ENCODE measurements at places on chromosomes 3 and 15. TPM values are rescaled to one million over a fixed set of nuclear protein-coding genes. Genes with fewer than 3 reads are reported as not detected.

Gene IL17RC
- 58.1 TPM for total RNA-seq

- H3K4me1 ChIP-seq = no peaks in the 10 kb centered on the region
- H3K27ac ChIP-seq = peak overlapping the region; percentile 74
- DNase-seq = peak; percentile 93
- no peaks in the 10 kb centered on the region for H3K27me3 ChIP-seq
- no peaks in the 10 kb centered on the region for H3K36me3 ChIP-seq
Measured at GRCh38 chr3:178084938-178085816, 451.1 kb upstream of the KCNMB2 start.

- no peak overlapping the region for H3K27ac ChIP-seq
- no peaks in the 10 kb centered on the region for H3K36me3 ChIP-seq
- DNase-seq = no peak
Measured at GRCh38 chr3:10459954-10460754, 45.2 kb downstream of the ATP2B2 start.

Gene SAMD7
- total RNA-seq = not detected

DNA sequence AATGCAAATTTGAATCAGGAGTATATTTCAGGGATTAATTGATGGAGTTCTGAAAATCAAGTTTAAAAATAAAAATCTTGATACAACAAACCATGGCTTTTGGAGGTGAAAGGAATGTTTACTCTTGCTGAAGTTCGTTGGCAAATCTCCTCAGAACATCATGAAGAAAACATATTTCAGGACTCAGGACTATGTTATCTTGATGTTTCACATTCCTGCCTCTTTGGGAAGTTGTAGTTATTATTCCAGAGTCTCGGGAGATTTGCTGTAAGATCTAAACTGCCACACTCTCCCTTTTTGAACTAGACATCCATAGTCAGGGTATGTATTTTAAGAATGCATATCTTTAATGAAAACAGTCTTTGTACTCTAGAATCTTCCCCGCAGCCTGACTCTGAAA, 271.2 kb downstream of the RBMS3 start:
- H3K36me3 ChIP-seq = no peaks in the 10 kb centered on the region
- peaks cover 24% of the 10 kb centered on the region for H3K4me1 ChIP-seq
- no peak overlapping the region for H3K27ac ChIP-seq
- H3K4me3 ChIP-seq = no peak overlapping the region

DNA sequence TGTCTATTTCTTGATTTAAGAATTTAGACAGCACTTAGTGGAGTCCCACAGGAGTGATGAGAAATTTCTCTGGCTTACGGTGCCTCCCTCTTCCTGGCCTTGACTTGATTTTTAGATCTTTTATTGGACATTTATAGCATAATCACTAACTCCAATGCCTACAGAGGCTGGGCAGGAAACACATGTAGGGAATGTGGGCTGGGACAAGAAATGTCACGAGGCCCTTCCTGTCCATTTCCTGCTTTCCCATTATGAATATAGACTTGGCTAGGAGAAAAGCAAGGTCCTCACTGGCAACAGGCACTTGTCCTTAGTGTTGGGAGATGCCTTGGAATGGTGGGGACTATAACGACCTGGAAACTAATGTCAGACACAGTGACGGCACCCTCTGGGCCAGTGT, 100.3 kb downstream of the MYLK start:
- no peak overlapping the region for H3K4me3 ChIP-seq
- H3K36me3 ChIP-seq = no peaks in the 10 kb centered on the region
- no peak for DNase-seq
- H3K27ac ChIP-seq = peak overlapping the region; percentile 57
- no peaks in the 10 kb centered on the region for H3K27me3 ChIP-seq

GRCh38 chr15:93707751-93708150, 523.6 kb upstream of the MCTP2 start:
- H3K4me1 ChIP-seq = peaks cover 23% of the 10 kb centered on the region
- no peak for DNase-seq
- H3K4me3 ChIP-seq = no peak overlapping the region
- no peaks in the 10 kb centered on the region for H3K36me3 ChIP-seq
- H3K27ac ChIP-seq = no peak overlapping the region

DNA sequence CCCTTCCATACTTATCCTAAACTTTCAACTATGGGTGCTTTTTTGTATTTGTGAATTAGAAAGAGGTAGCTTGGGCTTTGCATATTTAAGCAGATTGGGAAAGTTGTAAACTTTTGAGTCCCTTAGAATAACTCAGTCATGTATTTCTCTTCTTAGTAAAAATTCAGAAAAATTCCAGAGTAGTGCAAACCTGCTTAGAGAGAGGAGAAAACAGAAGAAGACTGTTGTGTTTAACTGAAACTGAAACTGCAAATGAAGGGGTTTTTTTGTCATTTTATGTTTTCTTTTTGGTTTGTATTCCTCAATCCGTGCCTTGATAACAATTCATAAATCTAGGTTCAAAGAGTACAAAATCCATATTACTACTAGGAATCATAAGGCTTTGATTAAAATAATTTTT, 31.3 kb downstream of the CD200 start:
- no peaks in the 10 kb centered on the region for H3K36me3 ChIP-seq
- no peaks in the 10 kb centered on the region for H3K4me1 ChIP-seq
- DNase-seq = no peak
- no peaks in the 10 kb centered on the region for H3K27me3 ChIP-seq
- H3K27ac ChIP-seq = no peak overlapping the region

GRCh38 chr3:27615555-27615954, 106.6 kb downstream of the EOMES start:
- H3K4me1 ChIP-seq = no peaks in the 10 kb centered on the region
- DNase-seq = no peak
- H3K36me3 ChIP-seq = no peaks in the 10 kb centered on the region
- H3K27ac ChIP-seq = no peak overlapping the region
- H3K27me3 ChIP-seq = no peaks in the 10 kb centered on the region

- H3K27ac ChIP-seq = no peak overlapping the region
- no peaks in the 10 kb centered on the region for H3K4me1 ChIP-seq
- H3K4me3 ChIP-seq = no peak overlapping the region
- H3K27me3 ChIP-seq = no peaks in the 10 kb centered on the region
Measured at GRCh38 chr15:51908316-51908715, 63.3 kb downstream of the LEO1 start.

DNA sequence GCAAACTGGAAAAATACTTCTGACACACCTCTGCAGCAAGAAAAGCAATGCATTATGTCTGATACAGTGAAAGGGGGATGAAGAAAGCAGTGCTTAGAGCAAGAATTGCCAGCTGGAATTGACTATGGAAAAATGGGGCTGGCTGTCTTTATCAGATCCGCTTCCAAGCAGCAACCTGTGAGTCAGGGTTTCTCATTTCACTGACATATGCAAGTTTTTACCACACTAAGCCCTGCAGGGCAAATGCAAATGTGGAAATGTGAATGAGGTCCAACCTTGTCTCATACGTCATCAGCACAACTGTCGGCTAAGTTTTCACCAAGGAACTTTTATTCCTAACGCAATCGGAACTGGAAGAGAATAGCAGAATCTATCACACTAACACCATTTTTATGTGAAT, 172.5 kb upstream of the GADL1 start:
- H3K4me1 ChIP-seq = no peaks in the 10 kb centered on the region
- no peak for DNase-seq
- no peaks in the 10 kb centered on the region for H3K27me3 ChIP-seq

Gene IQSEC1
- total RNA-seq = 23.9 TPM

- DNase-seq = no peak
- H3K27me3 ChIP-seq = no peaks in the 10 kb centered on the region
- no peaks in the 10 kb centered on the region for H3K4me1 ChIP-seq
Measured at GRCh38 chr3:47568901-47569300, 9.8 kb downstream of the CSPG5 start.

GRCh38 chr15:95761501-95762165, 568.9 kb upstream of the NR2F2 start:
- H3K4me1 ChIP-seq = no peaks in the 10 kb centered on the region
- no peaks in the 10 kb centered on the region for H3K36me3 ChIP-seq
- H3K4me3 ChIP-seq = no peak overlapping the region
- H3K27me3 ChIP-seq = no peaks in the 10 kb centered on the region
